Brain pericyte (primary cell): ENCODE measurements at places on chromosomes 13 and 19.

DNA sequence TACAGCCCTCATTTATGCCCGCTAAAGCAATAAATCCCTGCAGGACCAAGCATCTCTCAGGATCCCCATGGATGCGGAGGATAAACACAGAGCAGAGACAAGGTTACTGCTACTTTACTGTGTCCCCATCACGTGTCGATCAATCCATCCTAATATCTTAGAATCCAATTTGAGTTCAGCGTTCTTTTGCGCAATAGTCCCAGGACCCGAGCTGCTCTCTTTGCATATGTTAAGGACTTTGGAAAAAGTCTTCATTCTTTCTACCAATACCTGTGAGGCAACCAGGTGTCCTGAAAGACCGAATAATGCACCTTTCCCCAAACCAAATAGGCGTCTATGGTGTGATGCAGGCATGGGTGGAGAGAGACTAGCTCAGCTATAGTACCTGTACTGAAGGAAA is 38.0 kb upstream of the URAD start:
- DNase-seq = no peak

GRCh38 chr13:52849291-52850071 is 1.0 kb upstream of the PCDH8 start:
- no peak for DNase-seq

- DNase-seq = no peak
Observed at GRCh38 chr13:107712145-107712860, 503.0 kb downstream of the LIG4 start.

- DNase-seq = no peak
Observed at GRCh38 chr19:39797083-39797482, 18.4 kb downstream of the LEUTX start.

- DNase-seq = no peak
Observed at GRCh38 chr13:100349594-100349993, 239.0 kb downstream of the GGACT start.

- no peak for DNase-seq
Observed at GRCh38 chr19:55442372-55442961, 633 bp downstream of the SHISA7 start.

DNA sequence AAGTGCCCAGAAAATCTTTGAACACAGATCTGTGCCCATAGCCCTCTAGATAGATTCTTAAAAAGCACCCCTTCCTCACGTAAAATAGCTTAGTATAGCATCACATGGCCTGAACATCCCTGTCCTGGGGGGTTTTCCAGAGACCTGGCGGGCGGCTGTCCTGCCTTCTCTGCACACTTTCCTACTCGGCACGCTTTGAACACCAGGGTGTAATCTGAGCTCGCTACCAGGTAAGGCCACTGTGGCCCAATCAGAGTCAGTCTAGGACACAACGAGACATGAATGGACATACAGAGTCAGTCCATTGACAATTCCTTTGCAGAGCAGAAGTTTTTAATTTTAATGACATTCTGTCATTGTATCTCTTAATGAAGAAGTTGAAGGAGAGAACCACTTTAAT is 8.1 kb downstream of the CYP2A13 start:
- no peak for DNase-seq

GRCh38 chr19:48480183-48480557 is 11.0 kb downstream of the CYTH2 start:
- DNase-seq = no peak

GRCh38 chr13:50421473-50422130 is 406.4 kb downstream of the KCNRG start:
- no peak for DNase-seq

DNA sequence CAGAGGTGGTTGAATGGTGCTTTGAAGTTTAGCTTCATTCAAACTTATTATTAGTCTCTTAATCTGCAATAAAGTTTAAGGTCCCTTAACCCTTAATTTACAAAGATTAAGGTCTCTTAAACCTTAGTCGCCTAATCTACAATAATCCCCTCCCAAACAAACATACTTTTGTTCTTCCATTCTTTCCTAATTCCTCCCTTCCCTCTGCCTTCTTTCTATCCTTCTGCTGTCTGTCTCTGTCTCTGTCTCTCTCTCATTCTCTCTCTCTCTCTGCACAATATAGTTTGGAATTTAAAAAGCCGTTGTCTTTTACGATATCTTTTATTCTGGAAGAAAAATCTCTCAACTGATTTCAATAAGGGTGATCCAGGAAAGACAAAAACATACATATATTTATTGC is 1096.8 kb upstream of the ATXN8OS start:
- DNase-seq = no peak

GRCh38 chr13:26528527-26528926 is 29.0 kb upstream of the WASF3 start:
- DNase-seq = no peak

GRCh38 chr13:73304442-73304841 is 245.6 kb downstream of the KLF5 start:
- DNase-seq = no peak

GRCh38 chr19:10566658-10567410 is 1.0 kb upstream of the KRI1 start:
- no peak for DNase-seq

GRCh38 chr19:33171916-33172359 is 22.2 kb upstream of the LRP3 start:
- DNase-seq = no peak

DNA sequence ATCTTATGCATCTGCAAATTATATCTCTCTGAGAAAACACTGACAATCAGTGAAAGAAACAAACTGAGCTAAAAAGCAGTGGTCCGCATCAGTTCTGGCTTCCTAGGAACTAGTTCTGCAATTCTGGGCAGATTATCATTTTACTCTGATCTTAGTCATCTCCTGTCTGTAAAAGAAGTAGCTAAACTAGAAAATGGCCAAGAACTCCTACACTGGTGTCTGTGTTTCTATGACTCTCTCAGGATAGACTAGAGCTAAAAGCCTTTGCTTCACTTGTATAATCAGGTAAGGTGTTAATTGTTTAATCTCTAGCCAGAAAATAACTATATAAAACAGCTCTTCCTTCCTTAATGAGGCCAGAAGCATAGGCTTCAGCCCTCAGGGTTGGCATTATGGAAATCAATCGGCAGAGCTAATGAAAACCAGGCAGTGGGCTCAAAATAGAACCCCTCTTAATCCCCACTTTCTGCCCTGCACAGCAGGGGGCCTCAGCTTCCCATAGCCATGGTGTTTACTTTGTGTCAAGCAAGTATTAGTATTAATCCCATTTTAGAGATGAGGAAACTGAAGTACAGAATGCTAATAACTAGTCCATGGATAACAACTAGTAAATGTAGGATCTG is 459.2 kb downstream of the FGF14 start:
- DNase-seq = no peak

DNA sequence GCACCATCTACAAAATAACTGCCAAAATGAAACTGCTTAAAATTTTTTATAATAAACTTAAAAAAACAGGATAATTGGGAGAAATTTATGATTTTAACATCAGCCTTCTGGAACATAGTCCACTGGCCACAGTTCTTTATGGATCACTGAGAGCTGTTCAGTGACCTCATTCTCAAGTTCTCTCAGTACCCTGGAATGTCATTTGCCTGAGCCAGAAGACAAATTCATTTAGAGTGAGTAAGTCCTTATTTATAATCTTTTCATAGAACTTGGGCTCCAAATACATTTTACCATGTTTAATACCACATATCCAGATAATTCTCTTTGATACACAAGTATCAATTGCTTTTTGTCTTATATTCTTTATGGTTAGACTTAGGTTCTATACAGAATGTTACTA is 87.6 kb downstream of the CAB39L start:
- no peak for DNase-seq

DNA sequence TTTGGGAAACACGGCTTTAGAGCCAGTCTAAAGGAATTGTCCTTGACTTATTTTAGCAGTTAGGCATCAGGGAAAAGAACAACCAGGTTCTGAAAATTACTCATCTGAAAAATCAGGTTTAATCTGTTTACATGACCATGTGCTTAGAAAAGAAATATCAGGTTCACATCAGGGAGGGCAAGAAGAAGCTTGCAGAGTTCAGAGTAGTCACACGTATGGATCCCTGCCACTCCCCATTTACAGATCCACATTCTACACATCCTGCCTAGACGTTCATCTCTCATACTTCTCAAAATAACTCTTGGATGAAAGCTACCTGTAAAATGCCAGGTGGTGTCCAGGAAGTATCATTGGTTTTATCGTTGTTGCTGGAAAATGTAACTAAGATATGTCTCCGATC is 14.0 kb upstream of the PHF11 start:
- no peak for DNase-seq

DNA sequence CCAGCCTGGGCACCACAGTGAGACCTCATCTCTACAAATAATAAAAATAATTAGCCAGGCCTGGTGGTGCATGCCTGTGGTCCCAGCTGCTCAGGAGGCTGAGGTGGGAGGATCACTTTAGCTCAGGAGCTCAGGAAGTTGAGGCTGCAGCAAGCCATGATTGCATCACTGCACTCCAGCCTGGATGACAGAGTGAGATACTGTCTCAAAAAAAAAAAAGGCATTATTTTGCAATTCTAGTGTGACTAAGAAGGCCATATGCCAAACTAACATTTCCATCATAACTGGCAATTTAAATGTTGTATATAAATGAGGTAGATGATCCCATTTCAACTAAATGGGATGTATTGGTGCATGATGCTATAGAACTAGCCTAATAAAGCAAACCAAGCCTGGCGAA is 632.8 kb upstream of the KLF12 start:
- DNase-seq = no peak

DNA sequence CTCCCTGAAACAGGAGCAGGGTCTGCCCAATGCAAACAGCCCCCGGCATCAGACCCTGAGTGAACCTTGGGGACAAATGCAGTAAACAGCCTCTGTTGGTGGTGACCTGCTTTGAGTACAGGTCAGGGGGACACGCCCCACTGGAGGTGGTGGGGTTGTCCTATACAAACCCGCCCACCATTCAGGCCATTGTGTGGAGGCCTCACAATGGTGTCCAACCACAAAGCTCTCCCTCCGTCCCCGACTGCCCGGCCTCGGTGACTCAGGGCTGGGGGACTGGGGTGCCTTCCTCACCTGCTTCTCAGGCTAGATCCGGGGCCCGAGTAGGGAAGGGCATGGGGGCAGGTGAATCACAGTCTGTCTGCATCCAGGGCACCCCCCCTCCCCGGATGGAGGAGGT is 1.5 kb downstream of the MUC16 start:
- DNase-seq = no peak

DNA sequence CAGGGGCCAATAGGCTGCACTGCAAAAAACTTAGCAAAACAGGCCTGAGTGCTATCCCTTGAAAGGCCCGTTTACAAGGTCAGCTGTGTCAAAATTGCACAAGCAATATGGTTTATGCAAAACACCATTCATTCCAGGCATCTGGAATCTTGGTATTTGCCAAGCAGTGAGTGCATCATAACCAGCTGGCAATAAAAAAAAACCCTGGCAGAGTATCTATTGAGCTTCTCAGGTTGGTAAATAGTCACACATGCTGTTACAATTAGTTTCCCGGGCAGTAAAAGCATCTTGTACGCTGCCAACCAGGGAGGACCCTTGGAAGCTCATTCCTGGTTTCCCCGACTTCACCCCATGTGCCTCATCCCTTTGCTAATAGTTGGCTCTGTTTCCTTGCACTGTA is 21.3 kb downstream of the ZNF77 start:
- DNase-seq = no peak

GRCh38 chr13:62846302-62846701 is 1430.7 kb upstream of the PCDH20 start:
- no peak for DNase-seq

DNA sequence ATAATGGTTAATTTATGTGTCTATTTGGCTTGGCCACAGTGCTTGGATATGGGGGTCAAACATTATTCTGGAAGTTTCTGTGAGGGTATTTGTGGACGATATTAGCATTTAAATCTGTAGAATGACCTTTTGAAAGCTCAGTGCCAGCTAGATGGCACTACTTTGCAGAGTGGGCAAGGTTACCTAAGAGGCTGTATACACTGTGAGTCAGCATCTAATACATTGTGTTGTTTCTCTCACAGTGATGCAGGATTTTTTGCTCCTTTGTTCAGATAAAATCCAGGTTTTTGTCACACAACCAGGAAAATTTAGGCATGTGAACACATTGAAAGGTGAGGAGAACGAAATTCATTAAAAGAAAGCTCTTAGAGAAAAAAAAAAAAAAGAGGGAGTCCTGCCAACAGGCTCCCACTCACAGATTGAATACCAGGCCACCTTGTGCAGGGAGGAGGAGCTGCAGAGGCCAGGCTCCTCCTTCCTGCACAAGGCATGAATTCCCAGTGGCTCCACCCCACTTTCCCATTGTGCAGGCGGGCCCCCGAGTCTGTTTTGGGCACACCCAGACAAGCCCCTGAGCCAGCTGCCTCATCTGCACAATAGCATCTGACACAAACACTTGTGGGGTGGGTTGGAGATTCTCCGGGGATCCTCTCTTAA is 551.0 kb upstream of the ATXN8OS start:
- DNase-seq = no peak

- no peak for DNase-seq
Observed at GRCh38 chr13:98134901-98135300, 8.0 kb upstream of the FARP1 start.

DNA sequence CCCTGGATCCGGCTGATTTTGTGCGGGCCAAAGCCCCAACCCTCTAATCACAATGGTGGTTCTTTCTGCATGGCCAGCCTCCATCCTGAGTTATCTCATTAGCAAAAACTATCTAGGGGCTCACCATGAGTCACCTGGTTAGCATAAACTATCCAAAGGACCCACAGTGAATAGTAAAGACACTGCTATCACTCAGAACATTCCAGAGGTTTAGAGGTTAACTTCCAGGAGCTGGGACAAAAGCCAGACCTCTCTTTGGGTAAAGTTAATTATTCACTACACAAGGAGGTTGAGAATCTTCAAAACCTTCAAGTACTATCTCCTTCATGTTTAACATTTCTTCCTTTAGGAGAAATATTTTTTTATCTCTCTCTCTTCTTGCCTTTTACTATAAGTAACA is 18.8 kb upstream of the PPP5C start:
- no peak for DNase-seq

DNA sequence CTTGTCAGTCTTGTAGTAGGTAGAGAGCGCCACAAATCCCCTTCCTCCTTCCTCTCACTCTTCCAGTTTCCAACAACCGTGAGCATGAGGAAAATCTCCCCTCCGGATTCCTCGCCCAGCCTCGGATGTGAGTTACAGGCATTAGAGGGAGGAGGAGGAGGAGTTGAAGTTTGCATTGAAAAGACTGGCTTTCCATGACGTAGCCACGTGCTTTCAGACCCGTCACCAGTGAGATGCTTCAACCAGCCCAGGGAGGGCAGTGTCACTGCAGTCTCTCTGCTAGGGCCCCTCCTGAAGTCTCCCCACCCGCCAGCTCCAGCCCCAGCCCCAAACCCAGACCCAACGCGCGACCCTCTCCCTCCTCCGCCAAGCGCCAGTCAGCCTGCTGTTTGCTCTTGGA is 442 bp upstream of the FGF14 start:
- no peak for DNase-seq

DNA sequence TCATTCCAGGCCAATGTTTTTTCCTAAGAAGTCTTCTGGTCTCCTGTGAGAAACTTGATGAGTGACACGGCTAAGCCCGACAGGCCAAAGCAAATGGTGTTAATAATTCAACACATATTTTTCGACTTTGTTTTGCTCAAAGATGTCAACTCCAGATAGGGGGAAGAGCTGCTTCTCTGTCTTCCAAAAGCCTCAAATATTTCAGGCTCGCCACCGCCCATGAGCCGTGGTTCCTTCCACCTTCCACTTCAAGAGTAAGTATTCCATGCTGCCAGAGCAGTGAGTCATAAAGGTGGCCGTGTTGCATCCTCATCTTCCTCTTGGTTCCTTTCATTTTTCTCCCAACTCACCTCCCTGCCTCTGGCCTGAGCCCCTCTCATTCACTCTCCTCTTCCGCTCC is 272.6 kb downstream of the EFNB2 start:
- DNase-seq = no peak

GRCh38 chr19:49689133-49690078 is at the start of gene ADM5:
Gene ADM5, plus strand, starts transcription at chr19:49689594. Its CDS starts 244 bp downstream, at chr19:49689838.
- DNase-seq = no peak

- DNase-seq = no peak
Observed at GRCh38 chr19:5298471-5298901, 42.1 kb downstream of the PTPRS start.
